BJ (cell line): ENCODE measurements at places on chromosomes 5 and 9.

- DNase-seq, result no peak
Measured at GRCh38 chr5:71677977-71678376, 41.1 kb upstream of the CARTPT start.

GRCh38 chr5:146340260-146341081, 1.8 kb downstream of the POU4F3 start:
- no peak for DNase-seq

DNA sequence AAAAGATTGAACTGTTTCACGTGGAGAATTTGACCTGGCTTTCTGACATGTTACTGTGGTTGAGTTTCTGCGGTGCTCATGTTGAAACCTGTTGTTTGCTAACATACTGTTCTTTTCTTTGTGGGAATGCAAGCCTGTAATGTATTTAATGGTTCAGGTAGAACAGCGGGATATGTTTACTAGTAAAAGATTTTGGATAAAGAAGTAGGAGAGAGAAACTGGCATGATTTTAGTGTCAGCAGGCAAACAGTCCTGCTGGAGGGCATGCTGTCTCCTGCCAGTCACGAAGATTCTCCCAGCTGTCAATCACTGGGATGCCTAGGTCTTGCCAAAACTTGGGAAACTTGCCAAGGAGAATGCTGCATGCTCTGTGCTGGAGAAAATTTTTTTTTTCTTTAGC, 263.5 kb downstream of the TAF11L14 start:
- no peak for DNase-seq

DNA sequence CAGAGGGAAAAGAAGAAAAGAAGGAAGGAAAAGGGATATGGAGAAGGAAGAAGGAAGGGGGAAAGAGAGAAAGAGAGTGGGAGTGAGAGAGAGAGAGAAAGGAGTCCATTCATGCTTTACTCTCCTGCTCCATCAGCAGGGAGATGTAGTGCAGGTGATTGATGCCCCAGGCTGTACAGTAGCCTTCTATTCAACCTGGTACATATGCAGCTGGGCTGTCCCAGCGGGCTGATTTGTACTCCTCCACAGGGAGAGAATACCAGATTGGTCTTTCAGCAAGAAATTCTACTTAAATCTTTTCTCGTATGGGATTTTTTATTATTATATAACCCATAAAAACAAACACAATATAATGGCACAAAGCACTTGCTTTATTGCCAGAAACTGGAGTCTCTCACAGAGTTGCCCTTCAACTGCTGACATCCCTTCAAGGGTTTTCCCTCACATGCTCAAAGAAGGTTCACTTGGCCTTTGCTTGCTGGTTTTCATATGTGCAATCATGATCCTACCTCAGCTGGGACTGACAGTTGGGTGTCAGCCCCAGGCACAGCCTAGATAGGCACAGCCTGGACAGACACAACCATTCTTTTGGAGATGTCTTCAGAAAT, 380.1 kb upstream of the RIOK2 start:
- DNase-seq, result no peak

DNA sequence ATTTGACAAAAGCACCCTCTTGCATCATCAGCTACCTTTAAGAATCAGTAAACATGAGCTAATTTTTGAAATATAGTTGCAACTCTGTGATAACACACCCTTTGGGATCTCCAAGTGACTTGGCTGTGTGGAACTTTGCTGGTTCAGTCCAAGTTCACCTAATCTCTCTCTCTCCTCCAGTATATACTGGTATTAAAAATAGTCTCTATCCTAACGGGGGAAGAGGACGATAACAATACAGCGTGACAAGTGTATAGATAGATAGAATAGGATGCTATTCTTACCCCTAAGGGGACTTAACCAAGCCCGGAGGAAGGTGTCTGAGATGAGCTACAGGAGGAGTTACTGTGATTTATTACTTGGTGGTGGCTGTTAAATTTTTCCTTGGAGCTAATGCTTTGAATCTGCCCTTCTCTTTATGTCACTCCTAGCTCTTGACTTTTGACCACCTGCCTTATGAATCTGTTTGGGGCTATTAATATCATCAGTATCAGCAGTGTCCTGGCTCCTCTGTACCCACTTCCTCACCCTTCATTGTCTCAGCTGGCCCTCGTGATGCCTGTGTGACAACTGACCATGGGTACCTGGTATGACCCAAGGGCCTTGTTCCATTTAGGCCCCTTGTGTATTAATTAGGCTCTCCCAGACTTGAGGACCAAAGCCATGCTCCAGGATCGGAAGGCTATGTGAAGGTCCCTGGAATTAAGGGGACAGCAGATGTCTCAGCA, 223.9 kb downstream of the SREK1 start:
- no peak for DNase-seq

DNA sequence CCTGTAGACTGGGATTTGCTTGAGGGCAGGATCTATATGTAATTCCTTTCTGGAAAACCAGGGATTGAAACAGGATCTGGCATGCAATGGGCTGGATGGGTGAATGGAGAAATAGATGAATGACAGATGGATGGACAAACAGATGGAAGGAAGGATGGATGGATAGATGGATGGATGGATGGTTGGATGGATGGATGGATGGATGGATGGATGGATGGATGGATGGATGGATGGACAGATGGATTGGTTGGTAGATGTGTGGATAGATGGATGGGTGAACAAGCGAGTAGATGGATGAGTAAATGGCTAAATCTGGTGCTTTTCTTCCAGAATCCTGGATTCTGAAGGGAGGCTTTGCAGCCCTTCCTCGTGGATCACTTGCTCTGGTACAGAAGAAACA, 162.5 kb upstream of the SMIM23 start:
- no peak for DNase-seq

GRCh38 chr9:17021387-17021970, 113.4 kb upstream of the CNTLN start:
- no peak for DNase-seq

- peak; percentile 36 for DNase-seq
Measured at GRCh38 chr5:110769000-110769681, 30.3 kb downstream of the SLC25A46 start.

DNA sequence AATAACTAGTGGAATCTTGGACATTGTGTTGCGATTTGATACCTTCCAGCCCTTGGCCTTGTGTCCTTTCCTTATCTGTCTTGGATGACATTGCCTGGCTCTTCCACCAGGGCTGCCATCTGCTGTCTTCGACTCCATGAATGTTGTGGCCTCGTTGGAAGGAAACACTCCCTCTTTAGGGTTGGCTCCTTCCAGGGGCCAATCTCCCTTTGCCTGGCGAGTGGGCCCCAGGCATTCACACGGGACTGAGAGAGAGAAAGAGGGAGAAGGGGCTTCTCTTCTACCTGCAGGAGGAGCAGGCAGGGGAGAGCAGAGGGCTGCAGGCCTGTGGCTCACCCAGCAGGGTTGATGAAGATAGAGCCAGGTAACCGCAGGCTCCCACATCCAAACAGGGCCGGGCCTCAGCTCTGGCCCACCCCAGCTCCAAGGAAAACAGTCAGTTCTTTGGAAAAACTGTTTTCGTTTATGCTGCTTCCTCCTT, 31.3 kb downstream of the FGF1 start:
- no peak for DNase-seq
